ENCODE measurements at places on chromosomes 4 and X.

- no peak for DNase-seq
Observed at GRCh38 chr4:2935762-2936743, 27.2 kb downstream of the NOP14 start.

DNA sequence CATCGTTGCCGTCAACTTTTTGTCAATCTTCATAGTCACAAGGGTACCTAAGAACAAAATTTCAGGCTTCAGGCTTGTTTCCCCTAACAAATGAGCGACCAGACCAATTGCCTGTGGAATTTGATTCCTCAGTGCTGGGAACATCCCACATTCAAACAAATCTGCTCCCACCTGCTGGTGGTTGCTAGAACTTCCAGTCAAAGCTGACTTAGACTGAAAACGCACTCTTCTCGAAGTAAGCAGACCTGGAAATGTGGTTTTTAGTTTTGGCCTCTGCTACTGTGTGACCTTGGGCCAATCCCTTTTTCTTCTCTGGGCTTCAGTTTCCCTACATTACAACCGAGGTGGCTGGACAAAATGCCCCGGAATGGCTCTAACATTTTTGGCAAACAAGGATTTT lies 1.8 kb upstream of the GABRQ start:
- DNase-seq = no peak

- no peak for DNase-seq
Observed at GRCh38 chr4:119025916-119026661, 109.5 kb upstream of the MYOZ2 start.

- no peak for DNase-seq
Observed at GRCh38 chrX:149039057-149039456, 466.0 kb downstream of the IDS start.

DNA sequence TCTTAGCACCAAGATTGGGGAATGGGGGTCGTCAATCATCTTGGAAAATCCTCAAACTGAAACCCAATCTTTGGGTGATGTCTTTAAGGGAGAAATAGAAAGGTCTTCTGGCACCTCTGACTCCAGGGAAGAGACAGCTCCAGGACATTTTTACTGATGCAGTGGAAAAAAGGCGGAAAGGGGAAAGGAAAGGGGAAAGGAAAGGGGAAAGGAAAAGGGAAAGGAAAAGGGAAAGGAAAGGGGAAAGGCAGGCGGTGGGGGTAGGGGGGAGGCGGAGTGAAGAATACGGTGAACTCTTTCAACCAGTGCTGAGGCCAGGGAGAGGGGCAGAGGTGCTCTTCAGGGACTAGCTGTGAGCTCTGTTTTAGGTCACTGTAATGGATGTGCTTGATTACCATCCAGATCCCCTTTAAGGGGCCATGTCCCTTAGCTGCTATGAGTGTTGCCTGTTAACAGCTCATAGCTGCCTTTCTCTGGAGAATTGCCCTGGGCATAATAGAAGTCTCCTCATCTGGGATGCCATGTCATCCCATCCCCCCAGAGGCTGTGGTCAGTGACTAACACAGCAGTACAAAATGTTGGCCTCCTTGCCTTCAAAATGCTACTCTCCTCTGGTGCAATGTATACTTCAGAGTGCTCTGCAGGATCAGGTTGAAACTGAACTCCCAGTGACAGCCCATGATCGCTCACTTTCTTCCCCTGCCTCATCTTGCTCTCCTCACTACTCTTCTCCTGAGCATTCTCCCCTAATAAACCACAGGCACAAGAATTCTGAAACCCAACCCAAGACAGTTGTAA lies 92.4 kb upstream of the AP1S2 start:
- no peak for DNase-seq

DNA sequence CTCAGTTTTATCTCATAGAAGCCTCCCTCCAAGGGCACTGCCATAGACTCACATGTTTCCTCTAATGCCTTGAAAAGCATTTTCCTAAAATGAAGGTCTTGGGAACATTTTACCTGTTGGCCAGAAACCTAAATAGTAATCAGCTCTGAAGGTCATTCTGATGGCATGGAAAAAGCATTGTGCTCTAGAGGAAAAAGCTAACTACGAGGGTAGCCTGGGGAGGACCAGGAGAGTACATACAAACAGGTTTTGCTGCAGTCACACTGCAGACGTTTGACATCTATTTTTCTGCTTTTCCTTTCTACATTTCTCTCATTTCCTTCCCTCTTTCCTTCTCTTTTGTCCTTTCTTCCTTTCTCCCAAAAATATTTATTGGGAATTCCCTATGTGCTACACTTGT lies 103.3 kb upstream of the SORBS2 start:
- no peak for DNase-seq

GRCh38 chr4:132383571-132384199 lies 765.4 kb upstream of the PCDH10 start:
- no peak for DNase-seq

DNA sequence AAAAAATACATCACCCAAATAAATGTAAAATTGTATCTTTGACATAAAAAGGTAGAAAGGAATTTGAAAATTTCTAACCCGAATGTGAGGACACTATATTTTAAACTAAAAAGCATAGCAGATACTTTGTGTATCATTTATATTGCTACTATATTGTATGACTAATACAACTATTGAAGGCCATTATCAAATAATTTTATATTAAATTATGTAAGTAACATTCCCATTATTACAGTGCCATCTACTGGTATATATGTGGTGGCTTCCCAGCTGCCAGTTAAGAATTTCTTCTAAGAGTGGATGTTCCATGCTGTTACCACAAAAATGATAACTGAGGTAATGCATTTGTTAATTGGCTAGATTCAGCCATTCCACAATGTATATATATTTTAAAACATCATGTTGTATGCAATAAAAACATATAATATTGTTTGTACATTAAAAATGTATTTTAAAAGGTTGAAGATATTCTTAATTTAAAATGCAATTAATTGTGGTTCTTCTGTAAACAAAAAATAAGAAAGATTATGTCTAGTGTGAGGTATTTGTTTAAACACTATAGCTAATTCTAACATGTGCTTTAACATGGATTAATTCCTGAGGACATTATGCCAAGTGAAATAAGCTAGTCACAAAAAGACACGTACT lies 65.3 kb downstream of the EGF start:
- DNase-seq = no peak

DNA sequence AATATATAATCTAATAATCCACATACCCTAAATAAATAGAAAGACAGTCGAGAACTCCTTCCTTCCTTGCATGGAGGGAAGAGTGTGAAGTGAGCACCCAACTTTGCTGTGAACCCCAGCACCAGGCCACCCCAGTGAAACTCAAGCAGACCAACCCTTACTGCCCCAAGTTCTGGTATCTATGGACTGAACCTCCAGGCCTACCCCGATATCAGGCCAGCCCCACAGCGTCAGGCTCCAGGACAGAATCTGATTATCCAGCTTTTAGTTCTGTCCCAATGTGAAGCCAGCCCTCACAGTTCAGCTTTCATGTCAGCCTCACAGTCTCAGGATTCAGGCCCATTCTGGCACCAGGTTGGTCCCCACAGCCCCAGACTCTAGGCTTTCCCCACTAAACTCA lies 1617.2 kb upstream of the AGA start:
- DNase-seq = no peak

DNA sequence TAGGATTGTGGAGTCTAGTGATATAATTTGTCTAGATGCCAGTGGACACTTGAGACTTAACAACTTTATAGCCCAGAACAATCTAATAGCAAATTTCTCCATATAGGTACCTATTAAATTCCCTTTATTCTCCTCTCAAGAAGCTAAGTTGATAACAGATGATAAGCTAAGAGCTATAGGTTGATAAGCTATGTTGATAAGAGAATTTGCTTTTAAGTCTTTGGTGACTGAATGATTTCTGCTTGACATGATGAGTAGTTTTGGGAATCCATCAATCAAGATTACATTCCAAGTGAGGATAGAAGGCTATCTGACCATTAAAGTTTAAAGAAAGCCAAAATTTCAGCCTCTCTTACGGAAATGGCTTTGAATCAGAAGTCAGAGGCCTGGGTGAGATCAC lies 131.6 kb downstream of the EMCN start:
- DNase-seq = no peak

DNA sequence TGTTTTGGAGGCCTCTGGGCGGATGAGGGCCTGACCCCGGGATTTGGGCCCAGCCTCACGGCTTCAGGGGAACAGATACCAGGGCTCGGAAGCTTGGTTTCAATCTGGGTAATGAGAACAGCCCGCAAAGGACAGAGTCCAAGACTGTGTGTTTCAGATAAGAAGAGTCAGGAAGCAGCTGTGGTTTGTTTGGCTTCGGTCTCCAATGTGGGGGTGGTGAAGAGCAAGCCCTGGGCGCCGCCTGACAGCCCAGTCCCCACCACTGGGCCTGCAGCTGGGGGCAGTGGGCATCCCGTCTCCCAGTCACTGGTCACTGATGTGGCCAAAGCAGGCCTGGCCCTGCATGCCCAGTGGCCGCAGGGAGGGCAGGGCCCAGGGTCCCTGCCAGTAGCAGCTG lies 9.1 kb downstream of the WFS1 start:
- DNase-seq = no peak

DNA sequence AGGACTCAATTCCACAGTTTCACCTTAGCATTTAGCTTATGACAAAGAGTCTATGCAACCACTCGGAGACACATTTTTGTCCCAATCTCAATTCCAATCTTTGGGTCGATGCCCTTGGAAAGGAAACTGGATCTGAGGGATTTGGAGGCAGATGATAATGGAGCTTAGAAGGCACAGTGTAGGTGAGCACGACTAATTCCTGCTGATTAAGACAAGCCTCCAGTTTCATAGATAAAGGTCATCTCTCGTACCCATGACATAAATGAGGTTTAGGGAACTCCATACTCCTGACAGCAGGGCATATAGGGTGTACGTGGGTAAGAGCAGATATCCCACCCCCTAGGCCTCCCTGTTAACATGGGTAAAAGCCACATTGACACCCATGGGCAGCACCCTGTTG lies 24.4 kb upstream of the ZNF718 start:
- DNase-seq = no peak

GRCh38 chr4:87387237-87387636 lies 3.8 kb downstream of the HSD17B11 start:
- DNase-seq = no peak

DNA sequence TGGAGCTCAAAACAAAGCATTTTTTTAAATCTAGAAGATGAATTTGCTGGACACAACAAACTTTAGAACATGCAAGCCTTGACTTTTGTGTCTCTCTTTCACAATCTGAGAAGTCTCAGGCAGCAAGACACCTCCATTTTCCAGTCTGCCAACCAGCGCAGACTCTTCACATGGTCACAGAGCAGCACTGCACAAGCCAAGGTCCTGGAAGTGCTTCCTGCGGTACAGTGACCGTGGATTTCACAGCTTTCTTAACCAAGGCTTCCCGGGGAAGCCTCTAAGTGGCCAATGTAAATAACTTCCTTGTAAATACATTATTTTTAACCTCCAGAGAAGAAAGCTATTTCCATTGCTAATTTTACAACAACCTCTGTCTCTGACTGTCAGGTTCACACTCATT lies 31.2 kb downstream of the ZNF827 start:
- DNase-seq = no peak

- DNase-seq = no peak
Observed at GRCh38 chrX:133171962-133172708, 46.0 kb downstream of the TFDP3 start.

- no peak for DNase-seq
Observed at GRCh38 chrX:134604701-134605311, 53.5 kb downstream of the PLAC1 start.

- no peak for DNase-seq
Observed at GRCh38 chr4:48698029-48698971, 81.8 kb downstream of the FRYL start.

All from NT2/D1 (cell line).